ENCODE measurements at places on chromosomes 5 and 9.

- peak; percentile 81 for DNase-seq
Measured at GRCh38 chr5:102296178-102296817, at the start of gene SLCO4C1. TSS of gene SLCO4C1 (minus strand) at chr5:102296284. CDS start at chr5:102296262, 22 bp downstream.

DNA sequence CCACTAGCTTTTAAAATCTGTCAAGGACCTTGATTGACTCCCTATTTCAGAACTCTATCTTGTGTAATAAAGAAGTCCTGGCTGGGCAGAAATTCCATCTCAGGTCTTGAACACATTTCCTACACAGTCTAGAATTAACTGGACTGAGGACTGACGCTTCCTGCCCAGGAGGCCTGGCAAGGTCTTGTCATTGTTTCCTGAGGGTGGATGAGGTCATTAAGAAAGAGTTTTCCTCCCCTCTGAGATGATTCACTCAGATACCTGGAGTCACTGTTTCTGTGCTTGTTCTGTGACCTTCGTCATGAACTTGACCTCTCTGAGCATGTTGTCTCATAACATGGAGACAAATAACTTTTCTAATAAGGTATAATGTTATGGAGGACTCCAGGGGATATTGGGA lies 10.0 kb downstream of the MTAP start:
- no peak for DNase-seq

DNA sequence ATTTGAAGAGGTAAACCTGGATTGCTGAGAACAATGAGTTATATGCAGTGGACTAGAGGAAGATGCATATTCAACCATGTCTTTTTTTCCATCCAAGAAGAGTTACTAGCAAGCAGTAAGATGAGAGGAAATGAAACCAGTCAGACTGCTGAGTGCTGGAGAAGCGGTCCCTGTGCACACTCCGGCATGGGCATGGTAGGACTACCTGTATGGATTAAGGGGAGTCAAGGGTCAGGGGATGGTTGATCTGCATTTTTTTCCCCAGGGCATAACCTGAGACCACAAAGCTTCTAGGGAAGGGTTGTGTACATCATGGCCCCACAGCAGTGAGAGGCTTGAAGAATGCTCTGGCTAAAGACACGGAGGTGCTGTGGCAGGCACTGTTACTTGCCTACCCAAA lies 76.6 kb upstream of the ZNF169 start:
- DNase-seq = no peak

DNA sequence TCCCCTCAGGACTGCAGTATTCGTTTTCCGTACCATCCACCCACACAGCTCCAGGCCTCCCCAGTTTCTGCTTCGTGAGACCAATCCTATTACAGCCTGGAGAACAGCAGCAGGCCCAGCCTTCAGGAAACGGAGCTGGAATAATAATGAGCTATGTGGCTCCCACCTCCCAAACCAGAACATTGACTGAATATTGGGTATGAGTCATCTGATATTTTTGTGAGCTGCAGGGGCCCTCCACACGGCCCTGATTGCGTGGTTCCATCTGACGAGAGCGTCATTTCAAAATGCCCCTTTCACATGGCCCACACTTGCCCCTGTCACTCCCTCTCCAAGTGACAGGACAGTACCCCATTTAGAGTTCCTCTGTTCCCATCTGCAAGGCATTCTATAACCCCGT lies 192.0 kb downstream of the BRINP1 start:
- DNase-seq = no peak

- no peak for DNase-seq
Measured at GRCh38 chr9:131477367-131477766, 25.4 kb upstream of the POMT1 start.

- DNase-seq = no peak
Measured at GRCh38 chr9:119829186-119829585, 460.0 kb upstream of the BRINP1 start.

DNA sequence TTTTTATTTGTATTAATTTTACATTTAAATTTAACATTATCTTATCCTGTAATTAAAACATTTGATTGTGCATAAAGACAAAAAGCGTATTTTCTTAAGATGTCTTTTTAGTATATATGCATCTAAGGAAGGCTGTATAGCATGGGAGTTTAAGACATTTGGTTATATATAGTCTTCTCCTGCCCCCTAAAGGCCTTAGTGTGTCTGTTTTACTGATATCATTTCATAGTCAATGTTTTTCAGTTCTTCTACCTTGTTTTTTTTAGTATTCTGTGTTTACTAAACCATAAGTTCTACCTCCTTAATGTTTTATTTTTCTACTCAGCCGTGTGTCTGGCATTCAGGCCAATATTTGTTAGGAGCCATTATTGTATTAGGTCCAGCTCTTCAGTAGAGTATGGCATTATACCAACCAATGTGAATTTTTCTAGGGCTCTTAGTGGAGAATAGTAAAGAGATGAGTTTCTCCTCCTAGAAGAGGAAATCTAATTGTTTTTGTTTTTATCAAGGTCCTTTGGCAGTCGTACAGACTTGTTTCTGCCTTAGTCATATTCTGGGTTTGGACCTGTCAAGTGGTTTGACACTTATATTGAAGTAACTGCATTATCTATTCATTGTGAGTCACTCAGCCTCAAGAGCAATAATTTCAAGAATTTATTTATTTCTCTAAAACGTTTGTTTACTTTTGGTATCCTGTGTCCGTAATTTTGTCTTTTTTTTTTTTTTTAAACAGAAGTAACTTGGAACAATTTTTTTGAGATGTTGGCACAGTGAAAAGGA lies 74.8 kb downstream of the SLF1 start:
- DNase-seq = peak; percentile 55

GRCh38 chr9:70811638-70812037 lies 309.8 kb downstream of the TRPM3 start:
- DNase-seq = no peak

- DNase-seq = no peak
Measured at GRCh38 chr5:93411716-93412115, 169.3 kb downstream of the NR2F1-AS1 start.

DNA sequence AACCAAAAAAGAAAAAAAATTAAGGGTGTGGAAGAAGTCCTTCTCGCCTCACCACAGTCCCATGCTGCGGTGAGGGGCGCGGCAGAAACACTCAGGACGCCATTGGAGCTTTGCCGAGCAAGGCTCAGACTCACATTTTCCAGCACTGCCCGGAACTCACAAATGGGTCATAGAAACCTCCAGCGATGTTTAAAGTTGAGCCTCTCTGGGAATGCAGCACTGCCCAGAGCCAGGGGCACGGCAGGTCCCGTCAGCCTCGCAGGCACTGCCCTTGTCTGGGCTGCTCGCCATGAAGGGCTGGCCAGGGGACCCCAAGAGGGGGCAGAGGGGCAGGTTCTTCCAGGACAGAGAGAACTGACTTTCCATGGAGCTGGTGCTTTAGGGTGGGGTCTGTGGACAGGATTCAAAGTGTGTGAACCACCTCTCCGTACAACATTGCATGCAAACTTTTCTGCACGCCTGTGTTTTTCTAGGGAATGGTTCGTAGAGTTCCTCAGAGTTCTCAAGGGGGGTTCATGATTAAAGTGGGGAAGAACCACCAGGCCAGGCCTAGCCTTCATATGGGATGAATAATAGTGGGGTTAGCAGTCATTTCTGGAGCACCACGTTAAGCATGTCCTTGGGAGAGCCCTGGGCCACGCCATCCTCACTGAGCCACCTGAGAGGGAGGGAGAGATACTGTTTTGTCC lies 38.4 kb downstream of the PRRX2 start:
- no peak for DNase-seq

- DNase-seq = no peak
Measured at GRCh38 chr9:136314944-136315343, 11.1 kb upstream of the CCDC187 start.

GRCh38 chr5:105730982-105731381 lies 1939.8 kb downstream of the EFNA5 start:
- DNase-seq = no peak

- no peak for DNase-seq
Measured at GRCh38 chr9:113879911-113880310, 3.8 kb downstream of the ZNF618 start.

- no peak for DNase-seq
Measured at GRCh38 chr5:887947-888637, 4.5 kb downstream of the BRD9 start.

DNA sequence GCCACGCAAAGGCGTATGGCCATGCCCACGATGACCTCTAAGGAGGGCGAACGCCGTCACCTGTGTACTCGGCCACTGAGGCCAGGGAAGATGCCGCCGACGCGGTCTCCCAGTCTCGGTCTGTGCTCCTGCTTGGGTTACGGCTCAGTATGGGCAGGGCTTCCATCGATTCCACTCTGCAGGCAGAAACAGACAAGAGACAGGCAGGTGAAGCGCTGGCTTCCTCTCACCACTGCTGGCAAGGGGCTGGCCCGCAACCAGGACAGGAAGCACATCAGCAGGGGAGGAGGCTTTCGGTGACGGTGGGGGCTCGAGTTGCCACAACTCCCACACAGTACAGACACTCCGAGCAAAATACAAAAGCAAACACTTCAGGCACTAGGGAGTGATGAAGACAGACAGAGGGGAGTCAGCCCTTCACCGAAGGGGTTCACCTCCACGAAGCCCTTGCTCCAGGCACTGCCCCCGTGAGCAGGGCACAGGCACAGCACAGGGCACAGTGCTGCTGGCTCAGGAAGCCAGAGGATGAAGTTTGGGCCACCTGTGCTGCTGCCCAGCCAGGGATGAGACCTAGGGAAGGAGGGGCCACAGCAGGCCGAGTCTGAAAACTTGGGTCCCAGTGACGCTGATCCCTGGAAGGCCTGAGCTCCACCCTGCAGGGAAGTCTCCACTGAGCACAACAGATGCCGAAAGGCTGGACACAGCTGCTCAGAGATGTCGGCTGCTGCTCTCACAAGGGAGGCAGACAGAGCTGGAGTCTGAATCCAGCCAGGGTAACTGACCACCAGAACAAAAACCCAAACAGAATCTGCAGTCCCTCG lies 91.3 kb downstream of the CAMSAP1 start:
- DNase-seq = no peak

DNA sequence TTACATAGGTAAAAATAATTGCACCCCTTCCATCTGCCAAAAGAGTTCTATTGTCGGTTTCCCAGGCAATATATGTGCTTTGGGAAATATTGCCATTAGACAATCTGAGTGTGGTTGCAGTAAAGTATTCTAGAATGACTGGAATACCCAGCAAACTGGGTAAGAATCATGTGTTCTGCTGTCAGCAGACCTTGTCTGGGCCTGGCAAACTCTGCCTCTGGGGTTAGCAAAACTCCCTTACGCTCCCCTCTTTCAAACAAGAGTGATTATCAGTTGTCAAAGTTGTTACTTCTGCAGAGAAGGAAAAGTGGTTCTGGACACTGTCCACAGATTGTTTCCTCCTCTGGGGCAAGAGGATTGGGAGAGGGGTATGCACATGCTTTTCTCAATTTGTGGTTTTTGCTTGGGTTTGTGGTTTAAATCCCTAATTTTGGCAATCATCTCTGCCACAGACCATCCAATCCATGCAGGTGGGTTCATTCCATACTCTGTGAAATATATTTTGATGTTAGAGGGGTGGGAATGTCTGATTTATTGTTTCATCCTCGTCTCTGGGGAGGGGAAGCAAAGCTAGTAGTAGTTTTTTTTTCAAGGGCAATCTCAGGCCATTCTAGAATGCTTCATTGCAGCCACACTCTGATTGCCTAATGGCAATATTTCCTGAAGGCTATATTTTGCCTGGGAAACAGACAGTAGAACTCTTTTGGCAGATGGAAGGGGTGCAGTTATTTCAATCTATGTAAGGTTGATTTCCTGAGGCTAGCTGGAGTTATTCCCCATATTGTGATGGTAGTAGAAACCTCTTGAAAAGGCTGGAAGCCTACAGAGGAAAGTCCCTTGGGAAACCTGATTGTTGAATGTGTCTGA lies 24.0 kb upstream of the TNFSF15 start:
- DNase-seq = no peak

DNA sequence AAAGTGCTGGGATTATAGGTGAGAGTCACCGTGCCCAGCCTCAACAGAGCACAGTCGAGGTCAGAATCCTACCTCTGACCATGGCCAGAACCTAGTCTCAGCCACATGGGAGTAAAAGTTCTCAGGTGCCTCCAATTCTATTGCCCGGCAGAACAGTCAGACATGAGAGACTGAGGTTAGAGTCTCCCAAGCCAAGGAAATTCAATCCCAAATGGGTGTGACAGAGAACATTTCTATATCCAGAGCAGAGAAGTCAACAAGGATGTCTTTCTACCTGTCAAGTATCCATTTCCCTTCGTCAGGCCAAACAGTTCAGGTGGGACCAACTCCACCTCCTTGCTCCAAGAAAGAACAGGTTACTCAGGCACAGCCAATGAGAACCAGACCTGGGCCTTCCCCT lies 10.5 kb downstream of the ANXA6 start:
- no peak for DNase-seq

DNA sequence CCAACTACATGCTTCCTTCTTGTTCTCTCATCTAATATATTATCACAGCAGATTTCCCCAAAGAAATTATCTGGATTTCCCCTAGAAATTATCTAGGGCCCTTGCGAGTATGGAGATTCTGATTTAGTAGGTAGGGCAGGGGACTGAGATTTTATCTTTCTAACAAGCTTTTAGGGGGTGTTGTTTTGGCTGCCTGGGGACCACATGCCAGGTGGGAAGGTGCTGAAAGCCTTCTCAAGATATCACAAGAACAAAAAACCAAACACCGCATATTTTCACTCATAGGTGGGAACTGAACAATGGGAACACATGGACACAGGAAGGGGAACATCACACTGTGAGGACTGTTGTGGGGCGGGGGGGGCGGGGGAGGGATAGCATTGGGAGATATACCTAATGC lies 146.5 kb upstream of the CDH10 start:
- no peak for DNase-seq

DNA sequence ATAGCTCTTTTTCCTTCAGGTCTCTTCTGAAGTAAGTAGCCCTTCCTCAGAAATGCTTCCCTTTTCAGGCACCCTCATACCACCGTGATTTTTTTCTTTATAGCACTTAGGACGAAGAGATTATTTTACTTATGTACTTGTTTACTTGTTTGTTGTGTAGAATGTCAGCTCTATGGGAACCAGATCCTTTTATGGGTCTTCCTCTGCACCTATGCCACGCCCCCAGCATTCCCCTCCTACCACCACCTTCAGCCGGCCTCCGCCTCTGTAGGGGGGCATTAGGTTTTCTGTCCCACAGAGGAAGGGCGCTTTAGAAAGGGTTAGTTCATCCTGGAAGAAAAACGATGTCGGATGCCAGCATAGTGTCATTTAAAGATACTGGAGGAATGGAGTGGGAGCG lies 1.8 kb downstream of the CDKN2B-AS1 start:
- no peak for DNase-seq
